ENCODE measurements at places on chromosomes 1 and 21.

- no peak for DNase-seq
Observed at GRCh38 chr1:200925831-200926230, 31.1 kb downstream of the INAVA start.

DNA sequence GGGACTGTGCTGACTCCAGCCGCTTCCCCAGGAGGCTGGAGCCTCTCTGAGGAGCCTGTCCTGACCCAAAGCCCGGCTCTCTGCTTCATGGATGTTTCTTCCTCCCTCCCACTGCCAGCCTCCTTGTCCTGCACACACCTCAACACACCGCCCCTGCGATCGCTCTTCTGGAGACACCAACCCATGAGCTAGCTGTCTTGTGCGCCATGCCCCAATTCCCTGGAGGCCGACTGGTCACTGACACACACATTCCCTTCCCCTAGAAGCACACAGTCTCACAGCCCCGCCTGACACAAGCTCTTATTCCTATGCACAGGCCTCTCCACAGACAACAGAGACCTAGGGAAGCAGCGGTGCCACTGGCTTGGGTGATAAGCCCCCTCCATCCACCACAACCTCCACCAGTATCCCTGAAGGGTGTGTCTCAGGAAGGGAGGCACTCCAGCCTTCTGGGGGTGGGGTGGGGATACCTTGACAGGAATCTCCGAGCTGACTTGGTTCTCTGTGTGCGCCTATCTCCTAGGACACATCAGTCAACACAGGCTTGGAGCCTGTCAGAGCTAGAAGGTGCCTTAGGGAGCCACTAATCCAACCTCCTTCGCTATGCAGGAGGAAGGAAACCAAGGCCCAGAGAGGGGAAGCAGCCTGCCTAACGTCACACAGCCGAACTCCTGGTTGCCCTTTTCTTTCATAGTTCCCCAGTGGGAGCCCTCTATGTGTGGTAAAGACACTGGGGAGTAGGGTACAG lies 31.1 kb downstream of the AHDC1 start:
- DNase-seq: no peak

GRCh38 chr1:89771991-89772560 lies 48.8 kb upstream of the LRRC8D start:
- no peak for DNase-seq

GRCh38 chr1:28439320-28439719 lies 66.5 kb upstream of the RCC1 start:
- DNase-seq: no peak

DNA sequence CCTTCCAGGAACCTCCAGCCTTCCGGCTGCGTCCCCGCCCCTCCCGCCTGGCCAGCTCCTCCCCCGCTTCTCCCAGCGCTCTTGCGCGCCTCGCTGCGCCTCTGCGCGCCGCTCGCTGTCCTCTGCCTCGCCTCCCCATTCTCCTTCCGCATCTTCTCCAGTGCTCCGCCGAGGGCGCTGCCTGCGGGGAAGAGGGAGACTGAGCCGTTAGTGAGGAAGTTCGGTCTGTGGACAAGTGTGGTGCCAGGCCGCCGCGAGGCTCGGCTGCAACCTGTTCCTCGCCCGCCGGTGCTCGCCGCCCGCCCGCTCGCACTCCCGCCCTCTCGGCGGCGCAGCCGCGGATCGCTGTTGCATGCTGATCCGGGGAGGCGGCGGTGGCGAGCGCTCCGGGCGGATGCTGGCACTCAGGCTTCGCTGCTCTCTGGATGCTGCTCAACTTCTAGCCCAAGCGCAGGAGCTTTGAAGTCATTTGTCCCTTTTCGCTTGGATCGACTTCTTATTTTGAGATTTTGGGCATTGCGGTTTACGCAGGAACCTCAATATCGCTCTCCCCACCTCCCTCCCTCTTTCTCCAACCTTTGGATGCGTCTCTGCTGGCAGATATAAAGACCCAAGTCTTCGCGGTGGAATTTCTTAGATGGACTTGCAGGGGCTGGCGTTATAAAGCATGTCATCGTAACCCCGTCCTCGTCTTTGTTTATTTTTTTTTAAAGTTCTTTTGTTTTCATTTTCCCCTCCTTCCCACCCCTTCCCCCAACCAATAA lies 614 bp upstream of the CACNA1E start:
- no peak for DNase-seq

DNA sequence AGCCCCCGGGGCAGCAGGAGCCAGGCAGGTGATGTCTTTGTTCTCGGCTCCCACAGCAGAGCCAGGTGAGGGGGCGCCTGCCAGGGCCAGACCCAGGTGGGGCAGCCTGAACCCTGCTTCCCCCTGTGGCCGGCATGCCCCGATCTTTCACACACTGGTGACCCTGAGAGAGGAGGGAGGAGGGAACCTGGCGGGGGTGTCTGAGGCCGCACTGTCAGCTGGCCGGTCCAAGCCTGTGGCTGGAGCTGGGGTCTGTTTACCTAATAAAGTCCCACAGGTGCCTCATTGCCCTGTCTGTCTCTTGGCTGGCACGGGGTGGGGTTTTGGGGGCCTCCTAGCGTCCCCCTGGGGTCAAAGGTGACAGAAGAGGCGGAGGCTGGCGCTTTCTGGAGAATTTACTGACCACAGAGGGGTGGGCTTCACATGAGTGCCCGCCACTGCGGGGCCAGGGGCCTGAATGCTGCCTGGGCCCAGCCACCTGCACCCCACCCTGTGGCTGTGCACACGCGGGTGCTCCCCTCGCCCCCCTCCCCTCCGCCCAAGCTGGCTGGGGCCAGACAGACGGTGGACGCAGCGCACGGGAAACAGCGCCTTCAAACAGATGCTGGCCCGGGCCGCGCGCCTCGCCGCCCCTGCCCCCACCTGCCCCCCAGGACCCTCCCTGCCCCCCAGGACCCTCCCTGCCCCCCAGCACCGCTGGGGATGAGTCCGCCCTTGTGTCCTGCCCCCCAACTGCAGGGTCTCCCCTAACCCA lies 5.8 kb downstream of the TMEM240 start:
- no peak for DNase-seq

DNA sequence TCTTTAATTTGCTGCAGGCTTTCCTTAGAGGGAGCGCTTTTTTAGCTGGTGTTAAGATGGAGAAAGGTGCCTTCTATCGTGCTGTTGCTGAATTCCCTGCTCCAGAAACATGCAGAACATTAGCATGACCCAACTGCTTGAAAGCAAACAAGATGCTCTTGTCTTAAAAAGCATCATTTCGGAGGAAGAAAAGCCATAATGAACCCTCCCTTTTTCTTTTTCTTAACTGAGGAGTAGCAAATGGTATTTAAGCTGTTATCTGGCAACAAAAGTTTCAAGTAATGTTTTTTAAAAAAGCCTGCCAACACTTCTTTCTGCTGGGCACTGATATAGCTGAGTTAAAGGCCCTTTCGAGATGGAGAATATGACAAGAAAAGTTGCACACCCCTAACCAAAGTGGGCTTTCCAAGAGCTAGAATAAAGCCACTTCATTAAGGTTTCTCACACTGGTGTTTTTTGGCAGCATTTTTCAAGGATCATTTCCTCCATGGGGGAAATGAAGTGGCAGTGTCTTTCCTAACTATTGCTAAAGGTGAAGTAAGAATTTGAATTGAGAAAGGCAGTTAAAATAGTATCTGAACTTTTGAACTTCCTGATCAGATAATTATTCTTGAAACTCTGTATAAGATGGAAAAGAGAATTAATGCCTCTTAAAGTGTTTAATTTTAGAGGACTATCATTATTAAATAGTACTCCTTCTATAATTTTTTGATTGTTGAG lies 38.8 kb downstream of the ST6GALNAC5 start:
- DNase-seq: no peak

DNA sequence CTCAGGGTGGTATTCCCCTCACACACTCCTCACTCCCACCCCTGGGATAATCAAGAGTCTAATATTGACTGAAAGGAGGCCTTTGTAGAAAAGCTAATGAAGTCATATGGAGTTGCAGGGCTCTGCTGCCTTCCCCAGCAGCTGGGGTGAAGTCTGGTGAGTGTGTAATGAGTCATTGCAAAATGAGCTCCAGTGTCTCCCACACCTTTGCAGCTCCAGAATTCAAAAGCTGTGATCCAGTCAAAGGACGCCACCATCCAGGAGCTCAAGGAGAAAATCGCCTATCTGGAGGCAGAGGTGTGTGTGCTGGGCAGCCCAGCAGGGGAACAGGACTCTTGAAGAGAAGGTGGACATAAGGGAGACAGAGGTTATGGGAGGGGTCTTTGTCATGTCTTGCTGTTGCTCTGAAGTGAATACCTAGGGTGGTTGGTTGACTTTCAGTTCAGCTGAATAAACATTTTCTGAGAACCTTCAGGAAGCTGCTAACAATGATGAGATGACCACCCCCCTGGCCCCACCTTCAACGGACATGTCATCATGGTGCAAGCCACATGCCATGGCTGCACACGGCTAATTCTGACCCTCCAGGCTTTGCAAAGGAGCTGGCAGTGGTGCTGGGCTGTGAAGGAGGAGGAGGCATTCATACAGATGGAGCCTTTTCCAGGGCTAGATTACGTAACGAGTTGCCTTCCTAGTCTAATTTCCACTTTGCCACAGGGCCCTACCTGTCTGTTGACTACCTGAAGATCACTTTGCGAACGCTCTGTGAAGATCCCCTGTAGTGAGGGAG lies 32.2 kb upstream of the SNX27 start:
- no peak for DNase-seq

Data from stimulated activated naive CD4-positive, alpha-beta T cell (primary cell).